ENCODE measurements at places on chromosomes 16 and 17. TPM values are rescaled to one million over a fixed set of nuclear protein-coding genes. Genes with fewer than 3 reads are reported as not detected.

ABCC11 gene
- not detected for total RNA-seq

SEZ6L2 gene
- total RNA-seq = 5.9 TPM

LDHD gene
- total RNA-seq = 0.97 TPM

ACSM2A gene
- 0.16 TPM for total RNA-seq

OR4D2 gene
- total RNA-seq = not detected

SLC16A3 gene
- total RNA-seq = 192 TPM

EFCAB13 gene
- 4.4 TPM for total RNA-seq

CDYL2 gene
- total RNA-seq = 38.6 TPM

SLC35G6 gene
- total RNA-seq = not detected

ABCC12 gene
- not detected for total RNA-seq

PLD6 gene
- total RNA-seq = 1.3 TPM

CLDN9 gene
- not detected for total RNA-seq

KRT9 gene
- total RNA-seq = 0.06 TPM

HOXB2 gene
- 1.6 TPM for total RNA-seq

USP43 gene
- not detected for total RNA-seq

EMC6 gene
- total RNA-seq = 16.4 TPM

SLC6A4 gene
- total RNA-seq = 3.5 TPM

LYRM9 gene
- 3.7 TPM for total RNA-seq

SHISA6 gene
- total RNA-seq = not detected

Measured in bladder microvascular endothelial cell (primary cell).